ENCODE measurements at places on chromosomes 4 and X. TPM values are rescaled to one million over a fixed set of nuclear protein-coding genes. Genes with fewer than 3 reads are reported as not detected.

Gene PRSS12
- total RNA-seq = 11.8 TPM

Gene CACNA1F
- total RNA-seq = not detected

Gene NALF2
- total RNA-seq = 0.48 TPM

Gene DUSP21
- total RNA-seq = not detected

Gene CXCL8
- total RNA-seq = 3.2 TPM

Gene MAGEA8
- not detected for total RNA-seq

Gene NSUN7
- 8.9 TPM for total RNA-seq

Gene ADGRG4
- not detected for total RNA-seq

Gene CCDC149
- total RNA-seq = 2.7 TPM

Gene RTL3
- not detected for total RNA-seq

Measured in tracheal epithelial cell (primary cell).